ACHN (cell line): ENCODE measurements at places on chromosomes 16 and 17.

DNA sequence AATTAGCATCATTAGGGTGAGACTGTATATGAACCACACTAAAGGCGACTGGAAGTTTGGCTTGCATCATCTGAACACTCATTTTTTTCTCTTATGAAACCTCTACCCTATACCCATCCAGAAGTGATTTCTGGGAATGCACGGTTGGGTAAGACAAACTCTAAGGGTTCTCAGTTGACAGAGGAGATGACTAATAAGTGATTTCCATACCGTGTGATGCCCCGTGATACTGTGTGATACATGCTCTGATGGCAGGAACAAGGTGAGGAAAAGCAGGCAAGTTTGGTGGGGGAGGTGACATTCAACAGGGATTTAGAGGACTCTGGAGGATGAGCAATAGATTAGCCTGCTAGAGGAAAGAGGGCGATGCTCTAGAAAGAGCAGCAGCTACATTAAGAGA, 156.4 kb upstream of the CCL2 start:
- no peak for DNase-seq

- DNase-seq, result peak; percentile 54
Observed at GRCh38 chr17:50533720-50534148, 1.2 kb downstream of the EPN3 start.

DNA sequence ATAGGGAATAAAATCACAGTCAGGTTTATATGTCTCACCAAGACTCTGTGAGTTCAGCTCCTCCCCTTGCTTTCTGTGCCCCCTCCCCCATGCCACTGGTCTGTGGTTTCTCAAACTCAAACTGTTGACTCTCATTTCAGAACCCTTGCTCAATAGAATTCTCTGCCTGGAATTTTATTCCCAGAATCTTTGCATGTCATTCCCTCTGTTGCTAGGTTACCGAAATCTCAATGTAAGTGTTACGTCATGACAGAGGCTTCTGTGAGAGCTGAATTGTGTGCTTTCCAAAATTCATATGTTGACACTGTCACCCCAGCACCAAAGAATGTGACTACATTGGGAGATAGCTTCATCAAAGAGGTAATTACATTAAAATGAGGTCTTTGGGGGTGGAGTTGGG, 1938.8 kb downstream of the TP53TG3F start:
- DNase-seq, result no peak

DNA sequence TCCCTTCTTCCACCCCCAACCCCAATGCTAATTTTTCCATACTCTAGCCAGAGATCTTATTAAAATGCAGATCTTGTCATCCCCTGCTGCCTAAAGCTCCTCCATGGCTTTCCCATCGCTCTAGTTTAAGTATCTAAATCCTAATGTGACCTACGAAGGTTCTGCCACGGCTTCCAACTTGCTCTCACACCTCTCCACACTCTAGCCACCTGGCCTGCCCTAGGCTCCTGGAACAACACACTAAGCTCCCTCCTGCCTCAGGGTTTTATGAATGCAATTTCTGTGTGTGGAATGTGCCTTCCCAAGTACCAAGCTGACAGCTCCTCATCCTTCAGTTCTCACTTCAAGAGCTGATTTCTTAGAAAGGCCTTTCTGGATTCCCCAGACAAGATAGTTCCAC, 16.6 kb downstream of the NXPH3 start:
- no peak for DNase-seq

DNA sequence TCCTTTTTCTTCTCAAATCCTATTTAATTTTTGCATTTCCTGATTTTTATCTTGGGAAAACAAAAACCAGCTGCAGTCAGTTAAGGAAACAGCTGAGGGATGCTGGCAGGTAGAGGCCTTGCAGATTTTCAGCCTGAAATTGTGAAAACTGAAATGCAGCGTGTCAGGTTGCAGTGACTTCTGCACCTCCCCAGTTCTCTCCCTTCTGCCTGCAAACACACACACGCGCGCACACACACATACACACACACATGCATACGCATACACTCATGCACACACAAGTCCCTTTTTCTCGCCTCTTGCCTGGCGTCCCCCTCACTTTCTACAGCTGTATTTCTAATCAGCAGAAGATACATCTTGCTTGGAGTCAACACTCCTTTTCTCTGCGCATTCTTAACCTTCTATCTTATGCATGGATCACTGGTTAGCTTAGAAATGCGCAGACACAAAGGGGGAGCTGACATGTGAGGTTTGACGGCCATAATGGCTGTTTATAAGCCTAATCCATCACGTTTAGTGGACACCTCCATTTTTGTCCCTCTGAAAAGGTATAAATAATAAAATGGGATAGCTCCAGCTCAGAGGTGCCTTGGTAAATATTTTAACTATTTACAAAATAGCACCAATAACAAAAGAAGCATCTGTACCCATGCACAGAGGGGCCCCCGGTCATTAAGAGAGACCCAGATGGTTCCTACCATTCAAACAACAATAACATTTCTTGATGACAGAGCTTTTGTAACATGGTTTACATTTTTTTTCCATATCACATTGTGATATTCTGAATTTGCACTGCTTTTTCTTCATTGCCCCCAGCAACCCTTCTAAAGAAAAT, 392.1 kb upstream of the SALL1 start:
- DNase-seq, result no peak

DNA sequence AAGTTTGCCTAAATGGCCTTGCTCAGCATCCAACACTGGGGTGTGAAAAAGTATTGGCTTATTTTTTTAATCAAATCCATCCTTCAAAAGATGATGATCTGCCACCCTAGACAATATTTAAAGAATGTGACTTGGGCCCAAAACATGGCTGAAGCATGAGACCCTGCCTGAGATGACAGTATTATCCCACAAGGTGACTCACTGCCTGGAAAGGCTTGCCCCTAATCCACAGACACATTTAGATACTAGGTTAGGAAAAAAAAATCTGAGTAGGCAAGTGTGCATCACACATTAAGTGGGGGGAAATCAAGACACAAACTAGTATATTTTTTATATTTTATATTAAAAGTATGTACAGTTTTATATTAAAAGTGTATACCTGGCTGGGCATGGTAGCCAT, 38.4 kb downstream of the TOM1L2 start:
- no peak for DNase-seq

DNA sequence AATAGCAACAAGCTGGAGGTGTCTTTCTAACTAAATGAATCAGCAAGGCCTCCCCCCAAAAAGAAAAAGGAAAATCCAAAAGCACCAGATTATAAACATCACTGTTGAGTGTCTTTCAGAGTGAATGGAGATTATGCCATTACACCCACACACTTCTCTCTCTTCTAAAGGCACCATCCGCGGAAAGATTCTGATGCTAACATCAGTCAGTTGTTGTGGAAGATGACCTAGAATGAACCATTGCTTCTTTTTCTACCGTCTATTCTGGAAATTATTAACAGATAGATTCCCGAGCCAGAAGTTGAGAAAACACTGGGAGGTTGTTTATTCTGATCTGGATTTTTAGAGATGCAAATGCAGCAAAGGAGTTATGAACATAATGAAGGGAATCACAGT, 60.9 kb upstream of the FAM20A start:
- no peak for DNase-seq

- DNase-seq, result no peak
Observed at GRCh38 chr16:47043200-47043599, 69.7 kb upstream of the DNAJA2 start.

DNA sequence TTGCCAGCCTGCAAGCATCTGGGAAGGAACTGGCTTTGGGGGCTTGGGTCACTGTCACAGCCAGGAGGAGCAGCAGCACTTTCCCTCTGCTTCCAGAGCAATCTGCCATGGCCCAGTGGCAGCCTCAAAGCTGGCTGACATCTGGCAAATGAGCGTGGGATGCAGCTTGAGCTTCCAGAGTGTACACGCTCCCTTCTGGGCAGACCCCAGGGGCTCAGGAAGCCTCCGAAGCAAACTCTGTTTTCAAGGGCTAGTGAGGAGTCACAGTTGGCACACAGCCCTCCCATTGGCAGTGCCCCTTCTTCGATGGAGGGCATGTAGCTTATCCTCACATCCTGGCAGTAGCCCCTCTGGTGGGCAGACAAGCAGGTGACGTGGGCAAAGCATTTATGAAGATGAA, 249.6 kb downstream of the ENGASE start:
- DNase-seq, result no peak

DNA sequence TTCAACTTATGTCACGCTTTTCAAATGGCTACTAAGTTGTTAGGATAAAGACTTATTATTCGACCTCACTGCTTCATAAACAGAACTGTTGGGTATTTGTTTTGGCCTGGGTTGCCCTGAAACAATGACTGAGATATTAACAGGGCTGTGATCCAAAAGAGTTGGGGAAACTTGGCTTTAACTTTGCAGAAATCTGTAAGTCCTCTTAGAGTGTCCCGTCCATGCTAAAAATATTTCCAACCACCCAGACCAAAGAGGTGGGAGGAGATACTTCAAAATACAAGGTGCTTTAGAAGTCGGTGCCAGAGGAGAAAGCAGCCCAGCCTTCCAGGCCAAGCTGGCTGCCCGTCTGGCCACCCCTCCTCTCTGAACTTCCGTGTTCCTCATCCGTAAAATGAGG, 16.1 kb upstream of the SPATA32 start:
- DNase-seq, result no peak

GRCh38 chr17:58136669-58137279, 11.4 kb upstream of the OR4D1 start:
- DNase-seq, result peak; percentile 42

GRCh38 chr17:17647524-17648178, 33.6 kb upstream of the RAI1 start:
- DNase-seq, result peak; percentile 27

DNA sequence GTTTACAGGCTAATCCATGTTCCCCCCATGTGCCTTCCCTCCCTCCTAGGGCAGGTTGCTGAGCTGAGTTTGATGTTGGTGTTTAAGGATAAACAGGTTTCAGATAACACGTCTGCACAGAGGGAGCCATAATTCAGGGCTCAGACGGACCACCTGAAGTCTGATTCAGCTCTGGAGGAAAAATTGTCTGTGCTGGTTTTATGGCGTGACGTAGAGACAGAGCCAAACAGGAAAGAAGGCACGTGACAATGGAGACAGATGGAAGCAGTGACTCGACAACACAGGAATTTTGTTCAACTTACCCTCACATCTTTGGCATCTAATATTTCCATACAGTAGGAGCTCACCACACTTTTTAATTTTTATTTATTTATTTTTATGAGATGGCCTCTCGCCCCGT, 10.7 kb upstream of the USP10 start:
- DNase-seq, result no peak

DNA sequence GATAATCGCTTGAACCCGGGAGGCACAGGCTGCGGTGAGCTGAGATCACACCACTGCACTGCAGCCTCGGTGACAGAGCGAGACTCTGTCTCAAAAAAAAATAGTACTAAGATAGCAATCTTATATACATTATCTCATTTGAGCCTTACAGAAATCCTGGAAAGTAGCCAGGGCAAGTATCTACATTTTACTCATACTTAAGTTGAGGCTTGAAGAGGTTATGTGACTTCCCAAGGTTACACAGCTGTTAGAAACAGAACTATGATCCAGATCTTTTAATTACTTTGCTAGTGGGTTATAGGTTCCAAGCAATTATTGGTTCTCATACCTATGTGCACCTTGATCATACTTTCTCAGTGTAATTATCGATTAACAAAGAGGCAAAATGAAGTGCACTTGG, 15.4 kb downstream of the C17orf78 start:
- DNase-seq, result no peak

- DNase-seq, result peak; percentile 71
Observed at GRCh38 chr17:7587420-7588151, 2.3 kb downstream of the SOX15 start.

GRCh38 chr16:78982096-78982744, 618.3 kb downstream of the MAF start:
- DNase-seq, result no peak
